ENCODE measurements at places on chromosomes 6 and 20.

DNA sequence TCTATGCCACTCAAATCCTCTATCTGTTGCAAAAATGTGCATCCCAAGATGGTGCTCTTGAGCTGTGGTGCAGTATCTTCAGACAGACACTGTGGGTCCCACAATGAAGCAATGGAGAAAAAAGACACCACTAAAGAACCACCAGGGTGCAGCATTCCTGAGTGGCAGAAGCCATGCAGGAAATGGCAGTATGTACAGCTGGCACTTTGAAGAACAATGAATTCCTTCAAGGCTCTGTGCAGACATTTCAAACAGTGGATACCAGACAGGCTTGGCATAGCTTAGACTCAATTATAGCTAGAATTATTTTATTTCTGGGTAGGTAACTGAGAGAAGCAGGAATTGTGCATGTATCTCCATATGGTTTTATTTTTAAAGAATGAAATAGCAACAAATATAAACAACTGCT lies 24.0 kb upstream of the HDAC2 start:
- DNase-seq, result no peak

GRCh38 chr6:45567879-45568278 lies 190.1 kb upstream of the SUPT3H start:
- DNase-seq, result no peak

DNA sequence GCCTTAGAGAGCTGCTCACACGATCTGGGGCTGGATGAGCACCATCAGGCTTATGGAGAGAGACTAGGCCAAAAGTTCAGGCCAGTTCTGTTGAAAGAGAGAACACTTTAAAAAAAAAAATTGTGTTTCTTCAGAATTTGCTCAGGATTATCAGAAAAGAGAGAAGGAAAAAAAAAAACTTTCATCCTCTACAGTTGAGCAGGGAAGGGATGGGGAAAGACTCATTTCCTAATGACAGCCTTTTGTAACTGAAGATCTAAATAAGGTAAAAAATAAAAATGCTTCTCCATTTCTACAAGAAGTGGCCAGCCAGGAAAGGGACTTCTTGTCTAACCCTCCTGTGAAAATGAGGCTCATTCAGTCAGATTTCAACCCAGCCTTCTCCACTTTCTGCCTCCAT lies 134.8 kb downstream of the LY86 start:
- no peak for DNase-seq

DNA sequence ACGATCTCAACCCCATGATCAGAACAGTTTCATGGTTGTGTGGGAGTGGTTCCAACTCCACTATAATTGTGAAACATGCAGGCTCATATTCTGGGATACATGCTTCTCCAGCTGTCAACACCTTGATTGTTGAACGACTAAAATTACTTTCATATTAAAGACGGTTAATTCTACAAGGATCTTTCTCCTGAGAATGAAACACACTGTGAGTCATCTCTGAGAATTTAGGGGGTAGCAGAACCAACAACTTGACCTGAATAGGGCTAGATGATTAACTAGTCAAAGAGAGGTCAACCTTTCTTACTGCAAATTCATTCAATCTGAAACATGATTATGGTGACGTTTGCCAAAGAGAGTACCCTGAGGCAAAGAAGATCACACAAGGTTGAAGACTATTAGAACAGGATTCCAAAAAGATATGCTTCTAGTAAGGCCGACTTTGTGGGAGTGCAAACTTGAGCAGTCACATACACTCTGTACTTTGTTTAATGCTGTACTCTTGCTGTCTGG lies 175.2 kb upstream of the CITED2 start:
- DNase-seq, result no peak

DNA sequence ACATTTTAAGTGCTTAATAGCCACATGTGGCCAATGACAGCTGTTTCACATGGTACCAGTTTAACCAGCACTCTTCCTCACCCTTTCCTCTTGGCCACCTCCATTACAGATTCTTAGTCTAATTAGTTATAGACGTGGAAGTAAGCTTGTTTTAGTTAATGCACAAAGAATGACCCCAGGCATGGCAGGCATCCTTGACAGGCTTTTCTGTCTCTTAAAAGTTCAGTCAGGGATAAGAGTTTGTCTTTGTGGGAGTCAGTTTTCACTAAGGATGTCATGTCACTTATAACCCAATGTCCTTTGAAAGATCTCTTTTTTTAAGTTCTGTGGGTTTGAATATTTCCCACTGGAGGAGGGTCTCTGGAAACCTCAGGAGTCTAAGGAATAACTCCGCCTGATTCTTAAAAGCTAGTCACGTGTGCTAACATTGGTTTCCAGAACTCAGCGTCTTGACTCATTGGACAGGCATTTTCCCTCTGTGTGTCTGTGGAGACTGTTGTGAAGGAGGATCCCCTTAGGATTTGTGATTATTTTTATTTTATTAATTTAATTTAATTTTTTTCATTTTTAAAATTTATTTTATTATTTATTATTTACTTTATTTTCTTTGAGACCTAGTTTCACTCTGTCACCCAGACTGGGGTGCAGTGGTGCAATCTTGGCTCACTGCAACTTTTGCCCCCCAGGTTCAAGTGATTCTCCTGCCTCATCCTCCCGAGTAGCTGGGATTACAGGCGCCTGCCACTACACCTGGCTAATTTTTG lies 171.4 kb downstream of the ZFAND3 start:
- no peak for DNase-seq

GRCh38 chr20:50368813-50369224 lies 141.4 kb upstream of the PTPN1 start:
- DNase-seq, result no peak

DNA sequence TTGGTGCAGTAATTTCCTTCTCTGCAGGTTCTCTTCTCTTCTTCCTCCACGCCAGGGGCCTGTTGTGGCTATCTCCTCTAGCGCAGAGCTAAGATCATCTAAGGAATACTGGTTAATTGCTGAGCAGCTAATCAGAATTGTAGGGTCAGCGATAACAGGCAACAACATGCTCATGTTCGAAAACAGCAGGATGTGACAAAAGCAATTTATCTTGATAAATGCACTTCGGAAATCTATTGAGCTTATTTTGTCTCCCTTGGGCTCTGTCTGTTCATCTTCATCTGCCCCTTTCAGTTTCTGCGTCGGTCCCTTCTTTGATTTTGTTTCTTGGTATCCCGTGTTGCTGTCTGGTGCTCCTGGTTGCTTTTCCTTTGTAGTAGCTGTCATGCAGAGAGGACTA lies 67.3 kb upstream of the MAP3K7 start:
- no peak for DNase-seq

DNA sequence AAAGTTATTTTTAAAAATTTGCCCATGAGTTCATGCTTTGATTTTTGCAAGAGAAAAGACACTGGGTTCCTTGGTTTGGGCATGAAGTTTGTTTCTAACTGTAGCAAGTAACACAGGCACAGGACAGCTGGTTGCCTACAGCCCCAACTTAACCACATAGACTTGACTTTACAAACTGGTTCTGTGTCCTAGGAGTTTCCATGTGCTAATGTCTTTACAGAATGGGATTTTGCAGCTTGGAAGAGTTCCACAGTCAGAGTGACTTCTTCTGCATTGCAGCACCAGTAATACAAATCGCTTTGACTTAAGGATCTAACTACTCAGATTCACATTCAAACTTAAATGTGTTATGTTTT lies 44.3 kb downstream of the OR2B2 start:
- no peak for DNase-seq

DNA sequence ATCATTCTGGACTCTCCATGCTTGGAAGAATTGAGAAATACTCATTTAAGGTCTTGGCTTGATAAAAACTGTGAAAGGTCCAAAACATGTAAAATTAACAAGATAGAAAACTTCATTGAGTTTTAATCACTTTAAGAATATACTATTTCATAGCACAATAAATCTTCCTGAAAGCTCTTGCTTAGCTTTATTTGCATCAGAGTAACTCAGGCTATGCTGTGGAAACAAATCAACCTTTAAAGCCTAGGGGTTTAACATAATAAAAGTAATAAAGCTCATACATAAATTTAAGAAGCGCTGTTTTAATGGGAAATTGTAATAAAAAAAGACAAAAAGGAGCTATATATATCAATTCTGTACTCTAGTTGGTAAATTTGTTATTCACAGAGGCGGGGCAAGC lies 77.2 kb upstream of the PTCHD4 start:
- DNase-seq, result no peak

DNA sequence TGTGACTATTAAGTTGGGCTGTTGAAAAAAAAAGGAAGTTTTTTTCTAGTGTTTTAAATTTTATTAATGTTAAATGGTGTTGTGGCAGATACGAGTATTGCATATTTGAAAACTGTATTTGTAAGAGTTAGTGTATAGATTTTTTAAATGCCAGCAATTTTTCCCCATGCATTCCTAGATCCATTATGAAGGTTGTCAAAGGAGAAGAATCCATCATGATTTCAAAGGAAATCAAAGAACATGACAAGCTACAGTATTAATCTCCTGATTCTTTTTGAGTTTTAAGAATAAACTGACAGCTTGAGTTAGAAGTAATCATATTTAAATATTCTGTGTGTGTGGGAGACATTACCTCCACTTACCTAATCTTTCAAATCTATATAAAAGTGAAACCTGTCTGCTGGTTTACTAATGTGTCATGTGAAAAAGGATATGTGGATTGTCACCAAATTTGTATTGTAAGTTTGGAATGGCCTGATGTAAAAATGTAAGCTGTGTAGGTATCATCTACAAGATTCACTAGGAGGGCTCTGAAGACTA lies 111.0 kb upstream of the HS3ST5 start:
- no peak for DNase-seq

DNA sequence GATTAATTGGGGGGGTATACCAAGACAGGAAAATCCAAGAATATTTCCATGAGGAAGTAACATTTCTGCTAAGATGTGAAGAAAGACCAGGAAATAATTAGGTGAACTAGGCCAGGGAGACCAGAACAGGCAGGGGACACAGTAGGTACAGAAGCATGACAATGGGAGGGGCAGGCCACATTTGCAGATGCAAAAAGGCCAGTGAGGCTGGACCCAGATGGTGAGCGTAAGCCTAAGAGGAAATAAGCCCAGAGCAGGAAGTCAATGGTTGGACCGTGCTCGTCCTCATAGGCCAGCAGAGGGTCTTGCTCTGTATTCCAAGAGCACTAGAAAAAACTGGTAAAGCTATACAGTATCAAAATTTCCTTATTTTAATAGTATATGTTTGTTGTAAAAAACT lies 9.4 kb downstream of the CEP162 start:
- DNase-seq, result no peak

GRCh38 chr6:147664092-147664491 lies 155.6 kb downstream of the SAMD5 start:
- DNase-seq, result no peak

GRCh38 chr20:23023621-23024177 lies 11.4 kb upstream of the SSTR4 start:
- no peak for DNase-seq

DNA sequence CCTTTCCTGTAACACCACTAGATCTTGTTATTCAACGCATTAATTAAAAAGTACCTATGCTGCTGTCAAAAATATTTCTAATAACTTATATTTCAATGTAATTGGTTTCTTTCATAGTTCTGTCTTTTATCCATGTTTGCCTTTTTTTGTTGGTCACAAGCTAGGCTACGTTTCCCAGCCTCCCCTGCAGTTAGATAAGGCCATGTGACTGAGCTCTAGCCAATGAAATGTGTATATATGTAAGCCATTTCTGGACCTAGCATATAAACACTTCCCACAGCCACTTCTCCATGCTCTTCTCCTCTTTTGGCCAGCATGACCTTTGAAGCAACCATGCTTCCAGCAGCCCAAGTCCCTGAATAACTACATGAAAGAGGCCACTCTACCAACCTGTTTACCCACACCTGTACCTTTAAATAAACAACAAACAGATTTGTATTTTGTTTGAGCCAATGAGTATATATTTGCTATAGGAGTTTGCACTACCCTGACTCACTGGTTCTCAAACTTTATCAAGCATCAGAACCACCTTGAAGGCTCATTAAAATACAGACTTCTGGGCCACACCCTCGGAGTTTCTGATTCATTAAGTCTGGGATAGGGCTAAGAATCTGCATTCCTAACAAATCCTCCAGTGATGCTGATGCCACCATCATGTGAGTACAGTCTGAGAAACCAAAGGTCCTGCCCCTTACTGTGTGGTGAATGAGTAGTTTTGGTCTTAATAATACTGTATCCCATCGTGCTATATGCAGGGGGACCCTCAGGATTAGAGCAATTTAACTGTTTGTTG lies 45.6 kb upstream of the BEND6 start:
- DNase-seq, result no peak

- DNase-seq, result no peak
Observed at GRCh38 chr6:1047981-1048541, 263.8 kb upstream of the FOXQ1 start.

- DNase-seq, result no peak
Observed at GRCh38 chr6:47105469-47106178, 63.5 kb upstream of the ADGRF1 start.

GRCh38 chr20:36214684-36215256 lies 21.5 kb upstream of the AAR2 start:
- DNase-seq, result no peak

- DNase-seq, result no peak
Observed at GRCh38 chr6:32852018-32852843, 1.3 kb downstream of the TAP1 start.

GRCh38 chr6:4355241-4355640 lies 219.9 kb upstream of the ECI2 start:
- no peak for DNase-seq

- DNase-seq, result no peak
Observed at GRCh38 chr20:54172532-54172855, 1.3 kb downstream of the CYP24A1 start.

DNA sequence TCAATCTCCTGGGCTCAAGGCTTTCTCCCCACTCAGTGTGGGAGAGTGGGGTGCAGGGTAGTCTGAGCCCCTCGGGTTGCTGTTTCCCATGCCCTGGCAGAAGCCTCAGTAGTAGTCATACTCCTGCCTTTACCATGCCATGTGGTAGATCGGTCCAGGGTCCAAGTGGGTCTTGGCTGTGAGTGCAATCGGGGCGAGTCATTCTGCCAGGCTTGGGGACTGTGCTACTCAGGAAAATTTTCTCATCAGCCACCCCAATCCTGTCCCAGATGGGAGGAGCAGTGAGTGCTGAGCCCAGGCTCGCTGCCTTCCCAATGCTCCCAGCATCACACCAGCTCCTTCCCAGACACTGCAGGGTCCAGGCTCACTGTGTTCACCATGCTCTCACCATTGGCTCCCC lies 10.7 kb upstream of the RAET1L start:
- DNase-seq, result no peak

- no peak for DNase-seq
Observed at GRCh38 chr6:84150705-84151104, 76.7 kb downstream of the CEP162 start.

Measured in stimulated activated CD8-positive, alpha-beta memory T cell treated with anti-CD3 and anti-CD28 coated beads, Interleukin-15, amount 100 ng/mL, for 1 hour (primary cell).